Left ventricle myocardium inferior (tissue), 1 donor: ENCODE measurements at places on chromosomes 16 and 17. TPM values are rescaled to one million over a fixed set of nuclear protein-coding genes. Genes with fewer than 3 reads are reported as not detected.
A peak's percentile ranks its signal among the peaks of the same experiment; 100 is the strongest.

DNA sequence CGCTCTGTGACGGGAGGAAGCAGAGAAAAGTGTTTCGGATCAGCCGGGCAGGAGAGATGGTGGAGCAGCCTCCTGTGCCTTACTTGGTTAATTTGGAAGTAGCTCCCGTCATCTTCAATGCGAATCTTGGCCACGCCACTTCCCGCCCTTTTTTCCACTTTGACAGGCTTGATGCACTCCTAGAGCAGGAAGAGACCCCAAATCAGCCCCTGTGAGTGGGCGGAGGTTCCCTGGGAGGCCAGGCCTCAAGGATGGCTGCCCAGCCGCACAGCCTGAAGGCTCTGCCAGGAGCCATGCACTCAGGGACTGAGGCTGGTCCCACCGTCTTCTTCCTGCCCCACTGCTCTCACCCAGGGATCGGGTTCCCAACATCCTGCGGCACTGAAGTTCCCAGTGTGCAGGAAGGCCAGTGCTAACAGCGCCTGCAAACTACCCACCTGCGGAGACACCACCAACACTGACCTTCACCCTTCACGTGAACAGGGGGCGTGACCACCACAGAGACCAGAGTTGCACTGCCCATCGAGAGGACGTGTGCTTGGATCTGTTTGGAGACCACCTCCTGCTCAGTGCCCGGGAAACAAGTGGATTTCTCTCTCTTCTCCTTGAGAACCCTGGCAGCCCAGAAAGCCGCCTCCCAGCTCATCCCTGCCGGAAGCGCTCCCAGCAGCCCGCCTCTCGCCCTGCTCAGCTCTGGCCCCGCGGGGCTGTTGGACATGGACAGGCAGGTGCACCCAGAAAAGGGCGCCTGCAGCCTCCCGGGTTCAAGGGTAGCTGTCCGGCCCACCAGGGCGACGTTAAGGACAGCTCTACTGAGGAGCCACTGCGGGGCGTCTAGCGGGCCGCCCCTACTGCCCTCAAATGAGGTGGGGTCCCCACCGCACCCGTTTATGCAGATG is 988 bp downstream of the CIAO3 start:
- peaks cover 30% of the 10 kb centered on the region for H3K27me3 ChIP-seq
- H3K27ac ChIP-seq = peak overlapping the region; percentile 84
- DNase-seq = no peak
- H3K4me1 ChIP-seq = peaks cover 21% of the 10 kb centered on the region
- H3K4me3 ChIP-seq = peak overlapping the region; percentile 100
- peaks cover 40% of the 10 kb centered on the region for H3K36me3 ChIP-seq

GRCh38 chr16:81263470-81264220 is 25.2 kb downstream of the BCO1 start:
- DNase-seq = no peak
- no peaks in the 10 kb centered on the region for H3K36me3 ChIP-seq
- H3K27ac ChIP-seq = no peak overlapping the region
- H3K27me3 ChIP-seq = no peaks in the 10 kb centered on the region
- H3K4me3 ChIP-seq = no peak overlapping the region

DNA sequence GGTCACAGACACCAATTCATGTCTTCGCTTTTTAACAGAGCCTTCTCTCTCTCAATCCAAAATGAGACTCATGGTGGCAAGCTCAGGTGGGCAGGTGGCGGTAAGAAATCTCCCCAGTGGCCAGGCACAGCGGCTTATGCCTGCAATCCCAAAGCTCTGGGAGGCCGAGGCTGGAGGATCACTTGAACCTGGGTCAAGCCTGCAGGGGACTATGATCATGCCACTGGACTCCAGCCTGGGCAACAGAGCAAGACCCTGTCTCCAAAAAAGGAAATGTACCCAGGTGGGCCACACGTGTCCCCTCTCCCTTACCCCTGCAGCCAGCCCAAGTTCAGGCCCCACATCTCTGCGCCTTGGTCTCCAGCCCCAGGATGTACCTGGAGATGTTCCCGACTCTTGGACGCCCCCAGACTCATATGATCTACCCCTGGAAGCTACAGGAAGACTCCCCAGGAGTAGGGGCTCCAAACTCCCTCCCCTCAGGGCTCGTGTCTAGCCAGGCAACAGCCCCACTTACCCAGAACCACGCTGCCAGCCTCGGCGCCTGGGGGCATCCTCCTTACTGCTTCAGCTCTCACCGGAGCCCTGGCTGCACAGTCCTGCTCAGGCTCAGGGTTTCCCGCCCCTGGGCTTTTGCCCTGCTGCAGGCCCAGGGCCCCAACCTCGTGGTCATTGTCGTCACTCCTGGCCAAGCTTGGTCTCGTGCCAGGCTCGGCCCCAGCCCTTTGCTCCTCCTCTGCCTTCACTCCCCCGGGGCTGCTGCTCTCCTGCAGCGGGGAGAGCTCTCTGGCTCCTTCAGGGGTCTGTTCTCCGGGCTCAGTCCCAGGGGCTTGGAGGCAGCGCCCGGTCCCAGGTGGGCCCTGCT is 16.2 kb downstream of the MYLK3 start:
- peaks cover 32% of the 10 kb centered on the region for H3K36me3 ChIP-seq
- DNase-seq = peak; percentile 49
- peak overlapping the region; percentile 79 for H3K27ac ChIP-seq

- DNase-seq = no peak
- H3K36me3 ChIP-seq = no peaks in the 10 kb centered on the region
- no peak overlapping the region for H3K4me3 ChIP-seq
Measured at GRCh38 chr16:85583491-85584181, 29.5 kb upstream of the GSE1 start.

GRCh38 chr17:3569534-3570137 is 12.0 kb upstream of the TRPV3 start:
- H3K36me3 ChIP-seq = peaks cover 66% of the 10 kb centered on the region
- H3K4me1 ChIP-seq = no peaks in the 10 kb centered on the region
- H3K27ac ChIP-seq = no peak overlapping the region

- peak overlapping the region; percentile 8 for H3K27ac ChIP-seq
- no peaks in the 10 kb centered on the region for H3K36me3 ChIP-seq
- H3K4me3 ChIP-seq = no peak overlapping the region
- H3K4me1 ChIP-seq = no peaks in the 10 kb centered on the region
Measured at GRCh38 chr16:89764711-89765201, 43.4 kb downstream of the ZNF276 start.

- no peaks in the 10 kb centered on the region for H3K36me3 ChIP-seq
- peaks cover 6% of the 10 kb centered on the region for H3K4me1 ChIP-seq
- H3K27ac ChIP-seq = no peak overlapping the region
Measured at GRCh38 chr17:8946476-8946875, 19.0 kb downstream of the PIK3R5 start.

- no peak overlapping the region for H3K4me3 ChIP-seq
- H3K4me1 ChIP-seq = peaks cover 34% of the 10 kb centered on the region
- no peak for DNase-seq
- H3K27me3 ChIP-seq = no peaks in the 10 kb centered on the region
- H3K27ac ChIP-seq = no peak overlapping the region
Measured at GRCh38 chr17:73323409-73324159, 11.8 kb upstream of the CDC42EP4 start.

DNA sequence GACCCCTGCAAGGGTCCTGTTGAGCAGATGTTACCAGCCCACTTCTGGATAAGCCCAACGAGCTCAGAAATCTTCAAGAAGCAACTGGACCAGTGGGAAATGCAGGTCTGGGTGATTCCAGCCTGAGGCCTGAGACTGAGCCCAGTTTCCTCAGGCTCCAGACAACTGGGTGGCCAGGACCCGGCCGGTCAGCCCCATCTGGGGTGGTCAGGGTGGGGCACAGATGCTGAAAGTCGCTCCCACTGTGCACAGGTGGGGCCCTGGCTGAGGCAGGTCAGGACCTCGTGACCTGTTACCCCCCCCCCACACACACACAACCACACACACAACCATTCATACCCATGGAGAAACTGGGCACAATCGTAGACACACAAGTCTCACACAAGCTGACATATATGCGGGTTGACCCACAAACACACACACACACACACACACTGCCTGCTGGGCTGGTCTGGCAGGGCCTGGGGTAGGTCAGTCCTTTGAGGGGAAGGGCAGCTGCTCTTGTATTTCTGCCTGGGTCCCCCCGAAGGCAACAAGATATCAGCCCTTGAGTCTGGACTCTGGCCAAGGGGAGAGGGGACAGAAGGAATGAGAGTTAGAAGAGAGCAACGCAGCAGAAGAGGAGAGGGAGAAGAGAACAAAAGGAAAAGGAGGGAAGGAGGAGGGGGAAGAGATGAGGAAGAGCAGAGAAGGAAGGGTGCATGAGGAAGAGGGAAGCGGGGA is 99.0 kb upstream of the CDH5 start:
- H3K27me3 ChIP-seq = peaks cover 14% of the 10 kb centered on the region
- no peaks in the 10 kb centered on the region for H3K36me3 ChIP-seq
- no peak overlapping the region for H3K4me3 ChIP-seq
- no peak for DNase-seq
- peaks cover 35% of the 10 kb centered on the region for H3K4me1 ChIP-seq

DNA sequence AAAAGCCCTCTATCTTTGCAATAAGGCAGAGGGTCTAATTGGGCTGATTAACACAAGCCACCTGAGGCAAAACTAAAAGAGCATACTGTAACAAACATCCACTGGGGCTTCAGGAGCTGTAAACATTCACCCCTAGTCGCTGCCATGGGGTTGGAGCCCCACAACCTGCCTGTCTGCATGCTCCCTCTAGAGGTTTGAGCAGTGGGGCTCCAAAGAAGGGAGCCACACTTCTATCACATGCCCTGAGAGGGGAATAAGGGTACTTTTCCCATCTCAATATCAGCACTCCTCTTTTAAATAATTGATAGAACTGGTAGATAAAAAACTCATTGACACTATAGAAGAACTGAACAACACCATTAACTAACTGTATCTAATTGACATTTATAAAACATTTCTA is 130.1 kb upstream of the COX10 start:
- H3K27ac ChIP-seq = no peak overlapping the region
- H3K4me3 ChIP-seq = no peak overlapping the region
- H3K36me3 ChIP-seq = no peaks in the 10 kb centered on the region
- no peak for DNase-seq
- no peaks in the 10 kb centered on the region for H3K4me1 ChIP-seq

DNA sequence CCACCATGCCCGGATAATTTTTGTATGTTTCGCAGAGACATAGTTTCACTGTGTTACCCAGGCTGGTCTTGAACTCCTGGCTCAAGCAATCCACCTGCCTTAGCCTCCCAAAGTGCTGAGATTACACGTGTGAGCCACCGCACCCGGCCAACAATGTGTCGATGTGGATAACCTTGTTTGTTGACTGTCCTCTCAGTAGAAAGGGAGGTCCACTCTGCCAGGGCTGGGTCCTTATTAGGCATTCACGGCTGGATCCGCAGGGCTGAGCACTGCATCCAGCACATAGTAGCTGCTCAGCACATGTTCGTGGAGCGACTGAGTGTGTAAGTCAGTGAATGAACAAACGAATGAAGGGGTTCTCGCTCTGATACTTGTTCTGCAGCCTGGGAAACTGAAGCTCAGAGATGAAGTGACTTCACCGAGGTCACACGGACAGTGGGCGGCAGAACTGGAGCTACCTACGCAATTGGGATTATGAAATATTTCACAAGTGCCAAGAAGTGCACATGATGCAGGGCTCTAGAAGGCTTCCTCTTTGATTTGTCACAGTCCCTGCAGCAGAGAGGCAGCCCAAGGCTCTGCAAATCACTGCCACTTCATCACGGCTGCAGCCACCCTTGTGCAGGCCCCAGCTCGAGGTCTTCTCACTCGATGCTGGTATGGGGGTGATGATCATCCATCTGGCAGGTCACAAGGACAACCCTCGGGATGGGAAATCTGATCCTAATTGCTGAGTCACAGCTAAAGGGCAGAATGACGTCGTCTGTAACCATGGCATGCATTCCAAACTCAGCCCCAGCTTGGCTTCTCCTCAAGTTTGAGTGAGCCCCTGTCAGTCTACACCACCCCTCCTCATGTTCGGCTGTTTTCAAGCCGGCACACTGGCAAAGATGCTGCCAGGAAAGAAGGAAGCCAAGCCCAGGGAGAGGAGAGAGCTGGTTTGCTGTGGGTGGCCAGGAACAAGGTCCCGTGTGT is 28.0 kb upstream of the SNN start:
- H3K36me3 ChIP-seq = no peaks in the 10 kb centered on the region
- DNase-seq = peak; percentile 83
- H3K4me3 ChIP-seq = peak overlapping the region; percentile 19
- peaks cover 20% of the 10 kb centered on the region for H3K4me1 ChIP-seq
- H3K27ac ChIP-seq = peak overlapping the region; percentile 94
- no peaks in the 10 kb centered on the region for H3K27me3 ChIP-seq

DNA sequence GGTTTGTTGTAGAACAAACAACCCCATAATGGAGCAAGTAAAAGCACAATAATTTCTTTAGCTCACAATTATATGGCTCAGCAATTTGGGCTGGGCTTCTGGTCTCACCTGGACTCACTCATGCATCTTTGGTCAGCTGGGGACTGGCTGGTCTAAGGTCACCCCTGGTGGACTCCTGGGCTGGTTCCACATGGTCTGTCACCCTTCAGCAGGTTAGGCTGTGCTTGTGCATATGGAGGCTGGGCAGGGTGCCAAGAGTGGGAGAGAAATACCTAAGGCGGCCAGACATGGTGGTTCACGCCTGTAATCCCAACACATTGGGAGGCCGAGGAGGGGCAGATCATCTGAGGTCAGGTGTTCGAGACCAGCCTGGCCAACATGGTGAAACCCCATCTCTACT is 27.0 kb upstream of the SMURF2 start:
- H3K4me3 ChIP-seq = no peak overlapping the region
- no peaks in the 10 kb centered on the region for H3K36me3 ChIP-seq
- H3K27ac ChIP-seq = no peak overlapping the region
- peaks cover 6% of the 10 kb centered on the region for H3K4me1 ChIP-seq
- H3K27me3 ChIP-seq = no peaks in the 10 kb centered on the region

- peak overlapping the region; percentile 93 for H3K27ac ChIP-seq
- no peaks in the 10 kb centered on the region for H3K27me3 ChIP-seq
- H3K4me3 ChIP-seq = no peak overlapping the region
- H3K36me3 ChIP-seq = peaks cover 34% of the 10 kb centered on the region
- DNase-seq = peak; percentile 80
Measured at GRCh38 chr17:29645515-29646051, 22.9 kb upstream of the CORO6 start.

GRCh38 chr16:30651124-30652004 is 604 bp downstream of the PRR14 start:
- peaks cover 30% of the 10 kb centered on the region for H3K4me1 ChIP-seq
- peak overlapping the region; percentile 96 for H3K27ac ChIP-seq
- DNase-seq = peak; percentile 74
- H3K36me3 ChIP-seq = peaks cover 40% of the 10 kb centered on the region

GRCh38 chr16:72752004-72752695 is 295.8 kb downstream of the ZFHX3 start:
- no peaks in the 10 kb centered on the region for H3K27me3 ChIP-seq
- no peak for DNase-seq
- H3K4me1 ChIP-seq = no peaks in the 10 kb centered on the region
- no peak overlapping the region for H3K27ac ChIP-seq
- no peaks in the 10 kb centered on the region for H3K36me3 ChIP-seq

Gene ETV4
- 0.60 TPM for total RNA-seq

Gene DNAI2
- total RNA-seq = not detected

Gene RAMP2
- 37.7 TPM for total RNA-seq

Gene NAT9
- total RNA-seq = 18.6 TPM

Gene ZNF469
- total RNA-seq = 0.74 TPM

Gene NATD1
- total RNA-seq = 17.7 TPM

Gene RNF222
- not detected for total RNA-seq

Gene BAIAP3
- 3.9 TPM for total RNA-seq

Gene PYDC1
- total RNA-seq = not detected

Gene CTDNEP1
- total RNA-seq = 105 TPM
